ENCODE measurements at places on chromosomes 4 and X.

GRCh38 chr4:89365776-89366175 lies 58.2 kb upstream of the GPRIN3 start:
- DNase-seq: no peak

DNA sequence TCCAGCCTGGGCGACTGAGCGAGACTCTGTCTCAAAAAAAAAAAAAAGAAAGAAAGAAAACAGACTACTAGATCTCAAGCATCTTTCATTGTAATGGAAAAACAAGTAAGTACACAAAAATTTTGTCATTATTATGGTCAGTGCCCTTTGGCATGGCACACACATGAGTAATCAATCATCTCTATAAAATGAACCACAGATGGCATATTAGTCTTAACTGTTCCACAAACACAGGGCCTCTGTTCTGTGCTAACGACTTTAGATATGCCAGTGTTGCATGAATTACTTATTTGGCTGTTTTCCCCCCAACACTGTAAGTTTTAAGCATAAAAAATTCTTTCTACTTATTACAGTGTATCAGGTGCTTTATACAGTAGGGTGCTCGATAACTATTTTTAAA lies 90.4 kb downstream of the COX7B2 start:
- DNase-seq: no peak

DNA sequence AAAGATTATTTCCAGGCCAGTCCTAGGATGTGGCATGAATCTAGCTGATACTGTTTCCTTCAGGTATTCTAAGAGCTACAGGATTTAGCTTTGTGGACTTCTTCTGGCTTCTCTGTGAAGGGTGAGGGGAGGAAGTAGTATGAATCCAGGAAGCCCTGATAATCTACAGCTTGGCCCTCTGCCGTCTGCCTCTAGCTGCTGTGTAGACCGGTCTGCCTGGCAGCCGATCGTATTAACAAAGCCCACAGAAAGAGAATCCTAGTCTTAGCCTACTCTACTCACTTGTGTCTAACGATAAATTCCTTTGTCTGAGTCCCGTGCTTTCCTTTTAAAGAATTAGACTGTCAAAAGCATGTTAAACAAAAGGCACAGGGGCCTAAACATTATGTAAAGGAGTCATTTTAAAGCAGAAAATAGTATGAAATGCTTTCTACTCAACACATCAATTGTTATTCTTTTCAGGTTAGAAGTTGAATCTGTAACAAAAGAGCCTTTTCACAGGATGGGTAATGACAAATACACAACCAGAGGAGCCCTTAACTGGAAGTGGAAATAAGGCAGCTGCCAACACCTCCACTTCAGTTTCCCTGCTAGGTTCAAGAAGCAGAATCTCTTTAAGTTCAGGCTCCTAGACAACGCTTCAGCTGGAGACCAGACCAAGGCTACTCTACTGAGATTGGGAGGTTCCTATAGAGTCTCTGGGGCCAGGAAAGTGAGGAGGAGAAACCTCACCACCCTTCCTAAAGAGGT lies 48.9 kb upstream of the UCP1 start:
- DNase-seq: no peak

DNA sequence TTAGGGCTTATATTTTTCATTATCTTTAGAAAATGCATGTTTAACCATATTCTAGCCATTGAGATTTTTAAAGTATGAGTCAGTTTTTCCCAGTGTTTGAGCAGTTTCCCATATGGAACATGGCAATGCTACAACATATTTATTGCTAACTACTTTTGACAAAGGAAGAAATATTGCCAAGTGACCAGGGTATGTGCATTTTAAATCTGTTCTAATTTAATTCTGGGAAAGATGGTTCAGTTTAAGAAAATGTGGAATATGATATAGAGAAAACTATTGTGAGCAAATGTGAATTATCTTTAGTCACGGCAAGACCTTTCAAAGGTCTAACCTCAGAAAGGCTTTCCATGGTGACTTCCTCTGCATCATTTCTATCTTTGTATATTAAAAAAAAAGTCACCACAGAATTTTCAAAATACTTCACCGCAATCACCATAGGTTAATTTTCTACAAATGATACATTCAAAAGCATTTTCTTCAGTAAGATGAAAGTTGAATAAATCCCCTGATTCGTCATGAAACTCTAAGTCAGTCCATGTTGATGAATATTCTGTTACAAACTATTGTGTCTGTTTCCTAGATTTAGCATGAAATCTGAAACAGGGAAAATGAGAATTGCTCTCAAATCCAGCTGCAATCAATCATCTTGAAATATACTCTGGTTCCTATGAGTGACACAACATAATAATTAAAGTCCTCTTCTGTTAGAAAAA lies 2349.0 kb upstream of the TENM3 start:
- DNase-seq: no peak

GRCh38 chr4:182513587-182514291 lies 270.5 kb downstream of the TENM3 start:
- no peak for DNase-seq

GRCh38 chr4:42865572-42866189 lies 26.8 kb upstream of the GRXCR1 start:
- DNase-seq: no peak

GRCh38 chrX:11791537-11791936 lies 33.5 kb downstream of the MSL3 start:
- DNase-seq: no peak

- no peak for DNase-seq
Measured at GRCh38 chrX:26203561-26203960, 11.3 kb downstream of the MAGEB6 start.

DNA sequence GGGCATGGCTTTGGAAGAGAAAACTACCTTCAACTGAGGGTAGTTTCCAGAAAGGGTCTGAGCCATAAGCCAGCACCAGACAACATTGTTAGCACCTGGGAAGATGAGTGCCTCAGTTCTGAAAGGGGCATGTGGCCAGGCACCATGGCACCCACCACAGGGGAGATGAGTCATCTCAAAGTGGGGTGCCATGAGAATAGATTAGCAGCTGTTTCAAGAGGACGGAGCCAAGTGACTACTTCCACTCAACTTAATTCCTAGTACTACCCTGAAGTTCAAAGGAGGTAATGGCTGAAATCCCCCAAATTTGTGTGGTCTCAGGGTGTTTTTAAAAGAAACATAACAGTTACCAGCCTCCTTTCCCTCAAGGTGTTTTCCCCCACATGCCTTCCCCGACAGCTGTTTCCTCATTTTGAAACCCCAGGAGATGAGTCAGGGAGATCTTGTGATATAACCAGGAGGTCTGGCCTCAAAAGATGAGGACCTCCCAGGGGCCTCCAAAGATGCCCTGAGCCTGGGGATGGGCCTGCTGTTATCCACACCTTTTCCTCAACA lies 27.8 kb upstream of the FTHL17 start:
- DNase-seq: no peak

DNA sequence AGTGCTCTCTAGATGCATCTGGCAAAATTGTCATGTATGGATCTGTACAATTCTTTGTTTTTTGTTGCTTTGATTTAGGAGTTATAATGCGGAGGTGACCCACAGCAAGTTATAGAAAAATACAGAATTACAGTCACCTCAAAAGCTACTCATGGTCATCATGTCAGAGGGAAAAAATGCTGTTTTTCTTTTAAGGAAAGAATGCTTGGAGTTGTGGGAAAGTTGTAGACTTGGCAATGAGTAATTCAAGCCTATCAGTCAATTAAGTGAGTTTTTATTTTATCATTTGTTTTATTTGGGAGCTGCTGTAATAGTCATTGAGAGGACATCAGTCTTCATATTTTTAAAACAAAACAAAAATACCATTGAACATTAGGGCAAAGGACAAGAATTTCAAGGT lies 16.4 kb downstream of the FHL1 start:
- no peak for DNase-seq

DNA sequence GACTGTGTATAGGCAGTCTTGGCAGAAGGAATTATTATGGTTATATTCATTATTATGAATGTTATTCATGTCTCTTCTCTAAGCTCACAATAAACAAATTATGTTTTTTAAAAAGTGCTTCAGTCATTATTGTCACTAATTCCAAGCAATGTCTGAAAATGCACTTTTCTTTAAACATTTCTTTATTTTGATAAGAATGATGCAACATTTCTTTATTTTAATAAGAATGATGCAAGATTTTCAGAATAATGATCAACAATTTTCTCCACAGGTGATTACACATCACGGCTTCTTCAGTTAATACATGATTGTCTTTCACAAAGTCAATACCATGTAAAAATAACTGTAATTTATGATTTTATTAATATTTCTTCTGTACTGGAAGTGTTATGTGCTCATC lies 22.7 kb downstream of the MAGEA4 start:
- no peak for DNase-seq

DNA sequence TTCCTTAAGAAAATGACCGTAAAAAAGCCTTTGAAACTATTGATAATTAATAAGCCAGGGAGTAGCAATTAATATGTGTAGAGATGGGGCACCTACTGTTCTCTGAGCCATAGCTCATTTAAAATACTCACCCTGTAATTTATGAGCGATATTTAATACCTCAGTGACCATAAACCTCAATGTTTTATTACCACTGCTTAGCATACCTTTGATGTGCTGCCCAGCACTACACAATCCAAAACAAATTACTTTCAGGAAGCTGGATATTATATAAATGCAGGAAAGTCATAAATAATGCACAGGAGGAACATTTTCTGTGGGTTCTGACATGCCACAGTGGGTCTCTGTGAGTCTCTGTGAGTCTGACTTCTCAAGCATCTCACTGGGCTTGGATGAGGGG lies 166.1 kb upstream of the RPL34 start:
- DNase-seq: no peak

DNA sequence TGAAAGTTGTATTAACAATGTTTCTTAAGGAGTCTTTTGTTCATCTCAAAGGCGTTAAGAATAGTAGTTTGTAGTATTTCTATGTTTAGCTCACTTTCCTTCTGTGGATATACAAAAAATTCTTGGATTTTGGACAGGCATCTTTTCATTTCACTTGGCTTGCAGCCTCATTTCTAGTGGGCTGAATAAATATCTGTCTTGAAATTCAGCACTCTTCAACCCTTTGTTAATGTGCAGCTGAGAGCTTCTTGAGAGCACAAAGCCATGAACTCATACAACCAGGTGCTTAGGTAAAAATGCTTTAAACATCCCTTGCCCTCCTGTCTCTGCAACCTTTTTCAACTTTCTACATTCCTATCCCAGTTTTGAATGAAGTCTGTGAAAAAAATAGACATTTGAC lies 1003.2 kb downstream of the C4orf33 start:
- DNase-seq: no peak

DNA sequence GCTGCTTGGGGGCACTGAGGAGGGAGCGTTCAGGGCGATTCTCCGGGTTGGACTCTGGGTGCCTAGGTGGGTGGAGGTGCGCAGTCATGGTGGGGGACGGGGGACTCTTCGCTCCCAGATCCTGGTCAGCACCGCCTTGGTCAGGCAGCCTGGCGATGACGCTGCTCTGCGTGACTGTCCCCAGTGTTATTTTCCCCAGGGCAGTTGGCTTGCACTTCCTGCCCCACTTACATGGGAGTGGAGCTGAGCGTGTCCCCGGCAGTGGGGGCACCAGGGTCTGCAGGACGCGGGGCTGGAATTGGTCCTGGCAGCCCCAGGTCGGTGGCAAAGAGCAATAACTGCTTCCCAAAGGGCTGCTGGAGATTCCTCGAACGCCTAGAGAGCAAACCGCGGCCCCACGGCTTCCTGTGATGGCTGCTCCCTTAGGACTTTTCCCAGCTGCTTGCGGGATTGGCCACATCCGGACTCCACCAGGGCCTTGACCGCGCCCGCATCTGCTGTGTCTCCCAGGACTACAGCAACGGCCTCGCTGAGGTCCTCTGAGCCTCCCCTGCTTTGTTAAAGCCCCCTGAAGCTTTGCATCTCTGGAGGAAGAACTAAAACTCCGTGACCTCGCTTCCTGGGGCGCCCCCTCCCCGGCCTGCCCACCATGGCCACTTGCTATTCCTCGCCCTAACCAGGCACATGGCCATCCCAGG lies 35.3 kb upstream of the GPR78 start:
- DNase-seq: no peak

- no peak for DNase-seq
Measured at GRCh38 chr4:34891892-34892291, 1352.4 kb downstream of the ARAP2 start.

Measured in Right ventricle myocardium superior (tissue), 1 donor.